Dorsolateral prefrontal cortex (tissue), 122 donors: ENCODE measurements at places on chromosomes 3 and 15. TPM values are rescaled to one million over a fixed set of nuclear protein-coding genes. Genes with fewer than 3 reads are reported as not detected.

DNA sequence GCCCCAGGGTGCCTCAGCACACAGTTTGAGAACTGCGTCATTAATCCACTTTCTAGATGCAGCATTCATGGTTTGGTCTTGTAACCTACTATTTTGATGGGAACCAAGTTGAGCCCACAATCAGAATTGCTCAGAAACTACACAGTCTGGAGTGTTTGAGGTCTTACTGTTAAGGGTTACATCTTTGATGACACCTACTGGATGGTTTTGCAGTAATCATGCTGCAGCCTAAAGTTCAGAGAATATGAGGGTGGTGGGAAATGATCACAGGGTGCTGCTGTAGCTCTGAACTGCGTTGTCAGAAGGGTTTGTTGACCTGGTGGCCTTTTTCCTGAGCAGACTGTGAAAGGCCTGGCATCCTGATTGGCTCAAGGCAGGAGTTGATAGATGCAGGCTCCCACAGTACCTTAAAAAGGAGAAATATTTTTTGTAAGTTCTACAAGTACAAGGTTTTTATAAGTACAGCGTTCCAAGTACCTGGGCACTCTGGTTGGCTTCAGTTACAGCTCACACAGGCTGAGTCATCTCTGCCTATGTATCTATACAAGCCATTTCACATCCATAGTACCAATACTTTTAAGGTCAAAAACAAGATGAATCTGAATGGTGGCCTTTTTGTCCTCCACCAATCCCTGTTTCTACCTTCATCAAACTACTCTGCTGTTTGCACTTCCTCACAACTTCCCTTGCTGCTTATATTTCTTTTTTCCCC is 60.5 kb upstream of the ACKR4 start:
- no peak for DNase-seq

Gene DAZL
- total RNA-seq, result not detected

DNA sequence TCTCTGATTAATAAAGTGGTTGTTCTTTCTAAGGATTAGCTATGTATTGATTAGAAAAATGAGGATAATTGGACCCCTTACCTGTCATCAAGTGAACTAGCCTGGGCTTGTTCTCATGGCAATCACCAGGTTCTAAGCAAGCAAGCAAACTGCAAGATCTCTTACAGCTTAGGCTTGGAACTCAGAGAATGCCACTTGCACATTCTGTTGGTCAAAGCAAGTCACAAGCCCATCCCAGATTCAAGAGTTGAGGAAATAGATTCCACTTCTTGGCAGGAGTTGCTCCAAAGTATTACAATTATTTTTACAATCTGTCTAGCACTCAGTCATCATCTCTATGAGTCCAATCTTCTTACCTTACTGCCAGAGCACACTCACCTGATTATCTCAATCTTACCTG is 180.3 kb downstream of the SYNPR start:
- no peak for DNase-seq

DNA sequence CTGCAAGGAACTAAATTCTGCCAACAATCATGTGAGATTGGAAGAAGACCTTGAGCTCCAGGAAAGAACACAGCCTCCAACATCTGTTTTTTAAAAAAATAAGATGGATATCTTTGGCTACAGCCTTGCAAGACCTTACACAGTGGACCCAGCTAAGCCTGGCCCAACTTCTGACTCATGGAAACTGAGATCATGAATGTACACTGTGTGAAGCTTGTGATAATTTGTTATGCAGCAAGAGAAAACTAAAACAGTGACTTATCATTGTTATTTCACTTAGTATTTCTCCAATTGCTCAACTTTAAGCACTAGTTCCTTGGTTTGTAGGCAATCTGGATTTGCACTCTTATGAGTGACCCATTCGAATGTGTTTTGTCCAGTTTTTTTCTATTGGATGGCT is 29.3 kb downstream of the SHQ1 start:
- no peak for DNase-seq
